ENCODE measurements at places on chromosomes 6 and 20. TPM values are rescaled to one million over a fixed set of nuclear protein-coding genes. Genes with fewer than 3 reads are reported as not detected.

Gene PKHD1
- not detected for total RNA-seq

DNA sequence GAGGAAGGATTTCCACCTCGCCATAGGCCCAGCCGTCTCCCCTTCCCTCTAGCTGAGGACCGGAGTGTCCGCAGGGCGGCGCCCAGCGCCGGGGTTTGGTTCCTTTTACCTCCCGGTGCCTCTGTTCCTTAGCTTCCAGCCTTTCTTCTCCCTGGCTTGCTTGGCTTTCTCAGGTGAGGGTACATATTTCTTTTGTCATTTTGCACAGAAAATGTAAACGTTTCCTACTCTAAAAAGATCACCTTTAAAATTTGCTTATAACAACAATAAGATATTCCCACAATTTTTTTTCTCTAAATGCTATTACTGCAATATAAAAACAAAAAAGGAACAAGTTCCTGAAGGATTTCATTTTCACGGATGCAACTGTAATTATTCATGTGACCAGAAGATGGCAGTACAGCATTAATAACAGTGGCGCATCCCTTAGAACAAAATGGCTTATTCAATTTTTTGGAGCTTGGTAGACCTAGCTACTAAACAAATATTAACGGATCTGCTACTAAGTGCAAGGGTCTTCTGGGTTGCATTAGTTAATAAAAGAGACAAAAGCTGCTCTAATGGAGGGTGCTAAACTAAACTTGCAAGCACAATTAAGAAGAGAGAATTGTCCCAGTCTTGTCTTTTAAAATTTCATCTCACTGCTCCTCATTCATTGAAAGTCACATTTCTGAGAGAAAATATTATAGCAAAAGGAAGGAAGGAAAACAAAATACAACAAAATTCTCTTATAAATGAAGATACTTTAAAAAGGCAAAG, 172.9 kb downstream of the ADGRG6 start:
- H3K27me3 ChIP-seq = no peaks in the 10 kb centered on the region
- H3K36me3 ChIP-seq = no peaks in the 10 kb centered on the region
- DNase-seq = peak; percentile 77
- H3K4me1 ChIP-seq = peaks cover 9% of the 10 kb centered on the region
- H3K27ac ChIP-seq = 0 out of 2 replicates have a peak overlapping the region, but pooled peaks have one; percentile 10

DNA sequence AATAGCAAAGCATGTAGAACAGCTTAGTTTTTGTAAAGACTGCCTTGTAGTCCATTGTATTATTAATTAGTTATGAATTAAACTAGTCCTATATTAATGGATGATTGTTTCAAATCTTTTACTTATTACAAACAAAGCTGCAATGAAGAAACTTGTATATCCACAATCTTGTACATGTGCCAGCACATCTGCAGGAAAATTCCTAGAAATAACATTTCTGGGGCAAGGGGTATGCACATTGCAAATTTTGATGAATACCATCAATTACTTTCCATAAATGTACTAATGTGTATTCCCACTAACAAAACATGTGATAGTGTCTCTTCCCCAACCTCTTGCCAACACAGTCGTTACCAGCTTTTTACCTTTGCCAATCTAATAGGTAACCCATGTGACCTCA, 73.6 kb upstream of the AKAP12 start:
- DNase-seq = no peak
- no peak overlapping the region for H3K4me3 ChIP-seq
- no peak overlapping the region for H3K27ac ChIP-seq
- no peaks in the 10 kb centered on the region for H3K36me3 ChIP-seq

GRCh38 chr20:23047738-23048214, 1.7 kb downstream of the THBD start:
- no peak overlapping the region for H3K27ac ChIP-seq
- no peak overlapping the region for H3K4me3 ChIP-seq
- DNase-seq = no peak
- peaks cover 31% of the 10 kb centered on the region for H3K4me1 ChIP-seq

DNA sequence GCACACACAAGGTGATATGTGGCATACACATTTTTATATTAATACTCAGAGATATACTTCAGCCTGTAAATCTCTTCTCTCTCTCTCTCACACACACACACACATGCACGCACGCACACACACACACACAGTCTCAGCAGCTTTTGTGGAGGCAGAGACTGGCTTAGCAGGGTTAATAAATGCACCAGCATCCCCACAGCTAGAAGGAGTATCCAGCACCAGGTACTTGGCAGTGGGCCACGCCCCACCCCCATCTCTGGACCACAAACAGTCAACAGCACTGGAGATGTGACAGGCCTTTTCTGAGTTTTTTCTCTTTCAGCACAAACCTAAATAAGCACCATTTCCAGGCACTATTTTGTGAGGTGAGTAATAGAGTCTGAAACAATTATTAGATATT, 47.3 kb upstream of the LRFN2 start:
- peaks cover 46% of the 10 kb centered on the region for H3K27me3 ChIP-seq
- H3K27ac ChIP-seq = no peak overlapping the region
- no peaks in the 10 kb centered on the region for H3K4me1 ChIP-seq
- H3K36me3 ChIP-seq = no peaks in the 10 kb centered on the region
- H3K4me3 ChIP-seq = no peak overlapping the region
